ENCODE measurements at places on chromosomes 4 and X. TPM values are rescaled to one million over a fixed set of nuclear protein-coding genes. Genes with fewer than 3 reads are reported as not detected.
A peak's percentile ranks its signal among the peaks of the same experiment; 100 is the strongest.

GRCh38 chr4:35982318-35982717, 262.0 kb downstream of the ARAP2 start:
- DNase-seq = no peak

Gene GYPE
- 3.6 TPM for polyA plus RNA-seq

DNA sequence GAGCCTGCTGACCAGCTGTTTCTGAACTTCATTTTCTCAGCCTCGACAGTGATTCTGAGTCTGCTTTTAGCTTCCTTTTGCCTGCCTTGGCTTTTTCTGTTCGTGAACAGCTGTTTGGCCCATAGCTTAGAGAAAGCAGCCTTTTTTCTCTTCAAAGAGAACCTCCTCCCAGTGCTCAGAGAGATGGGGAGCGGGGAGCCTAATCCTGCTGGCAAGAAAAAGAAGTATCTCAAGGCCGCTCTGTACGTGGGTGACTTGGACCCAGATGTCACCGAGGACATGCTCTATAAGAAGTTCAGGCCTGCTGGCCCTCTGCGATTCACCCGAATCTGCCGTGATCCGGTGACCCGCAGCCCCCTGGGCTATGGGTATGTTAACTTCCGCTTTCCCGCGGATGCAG, 756 bp downstream of the PABPC5 start:
- no peak for DNase-seq

Gene NPNT
- polyA plus RNA-seq = not detected

GRCh38 chrX:9759337-9759736, 6.3 kb downstream of the GPR143 start:
- DNase-seq = no peak

Gene ITGB1BP2
- polyA plus RNA-seq = not detected

DNA sequence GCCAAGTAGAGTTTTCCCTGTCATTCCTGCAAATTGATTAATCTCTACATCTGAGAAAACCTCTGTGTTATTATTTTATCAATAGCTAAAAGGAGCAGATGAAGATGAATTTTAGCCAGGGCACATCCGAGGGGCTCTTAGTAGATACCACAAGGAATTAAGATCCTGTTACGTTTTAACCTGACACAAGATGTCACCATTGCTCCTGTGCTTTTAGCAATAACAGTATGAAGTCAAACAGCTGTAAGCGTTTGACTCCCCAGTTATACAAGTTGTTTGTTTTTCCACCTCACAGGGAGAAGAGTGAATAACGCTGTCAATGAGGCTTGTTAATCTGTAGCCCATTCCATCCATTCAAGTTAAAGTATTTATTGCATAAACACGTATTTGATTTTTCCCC, 76.0 kb upstream of the AP1S2 start:
- DNase-seq = no peak

GRCh38 chr4:185395238-185395955, at the start of gene LRP2BP:
LRP2BP (minus strand) TSS chr4:185395924; CDS start chr4:185378186, 17,738 bp downstream.
- DNase-seq = peak; percentile 18

GRCh38 chr4:77669946-77670590, 64.4 kb downstream of the CXCL13 start:
- DNase-seq = no peak

Gene MAGEA9
- polyA plus RNA-seq = not detected

Gene NCBP2L
- polyA plus RNA-seq = 0.24 TPM

DNA sequence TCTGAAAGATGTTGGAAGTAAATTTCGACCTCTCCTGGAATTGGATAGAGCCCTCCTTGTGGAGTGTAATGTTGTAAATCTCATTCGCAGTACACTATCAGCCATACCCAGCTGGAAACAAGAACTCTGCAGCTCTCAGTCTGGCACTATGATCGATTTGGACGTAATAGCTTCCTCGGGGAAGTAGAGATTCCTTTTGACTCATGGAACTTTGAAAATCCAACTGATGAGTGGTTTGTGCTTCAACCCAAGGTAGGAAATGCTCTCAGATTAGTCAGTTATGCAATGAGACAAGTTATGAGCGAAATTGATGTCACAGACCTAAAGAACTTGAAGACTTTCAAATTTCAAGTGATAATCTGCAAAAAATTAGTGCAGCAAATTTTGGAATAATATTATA, 103.9 kb downstream of the SYTL5 start:
- DNase-seq = no peak

GRCh38 chr4:25839687-25840086, 23.1 kb downstream of the SEL1L3 start:
- no peak for DNase-seq

Gene GPC3
- not detected for polyA plus RNA-seq

Gene CPE
- not detected for polyA plus RNA-seq

- DNase-seq = no peak
Observed at GRCh38 chrX:34884817-34885216, 57.8 kb upstream of the FAM47B start.

Gene KCTD8
- not detected for polyA plus RNA-seq

Gene TEC
- 1.6 TPM for polyA plus RNA-seq

All from CD8-positive, alpha-beta memory T cell (primary cell).